ENCODE measurements at places on chromosomes 5 and 9.

DNA sequence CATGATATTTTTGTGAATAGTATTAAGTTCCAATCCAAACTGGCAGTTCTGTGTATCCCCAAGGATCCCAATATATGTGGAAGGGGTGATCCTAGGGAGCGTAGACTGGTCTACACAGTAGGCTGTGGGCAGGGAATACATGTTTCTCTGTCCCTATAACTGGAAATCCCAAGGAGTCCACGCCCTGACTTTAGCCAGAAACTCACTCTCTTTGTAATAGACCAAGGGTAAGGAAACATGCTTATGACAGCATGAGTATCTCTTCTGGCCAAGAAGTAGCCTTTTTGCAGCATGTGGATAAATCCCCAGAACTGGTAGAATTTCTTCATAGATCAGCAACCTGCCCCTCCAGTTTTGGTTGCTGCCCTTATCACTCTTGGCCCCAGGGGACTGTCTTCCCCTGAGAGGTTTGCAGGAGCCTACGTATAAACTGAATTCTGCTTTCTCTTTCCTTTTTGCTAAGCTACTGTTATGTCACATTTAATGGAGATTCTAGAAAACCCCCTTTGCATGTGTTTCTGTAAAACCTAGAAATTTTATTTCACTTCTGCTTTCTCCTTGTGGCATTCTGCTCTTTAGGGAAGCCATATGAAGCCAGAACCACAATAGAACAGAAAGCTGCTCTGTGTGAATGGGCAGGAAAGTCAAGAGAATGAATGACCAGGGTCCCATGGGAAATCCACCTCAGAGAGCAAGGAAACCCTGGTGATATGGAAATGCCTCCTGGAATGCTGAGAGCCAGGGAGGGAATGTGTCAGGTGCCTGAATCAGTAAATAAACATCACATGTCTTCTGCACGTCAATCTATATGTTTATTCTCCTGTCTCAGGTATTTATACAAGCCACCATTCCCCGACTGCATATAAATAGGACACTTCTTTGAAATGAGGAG, 3.5 kb downstream of the IFNA2 start:
- no peak for DNase-seq
- H3K4me3 ChIP-seq = peak overlapping the region; percentile 26
- no peaks in the 10 kb centered on the region for H3K36me3 ChIP-seq
- H3K27me3 ChIP-seq = no peaks in the 10 kb centered on the region

DNA sequence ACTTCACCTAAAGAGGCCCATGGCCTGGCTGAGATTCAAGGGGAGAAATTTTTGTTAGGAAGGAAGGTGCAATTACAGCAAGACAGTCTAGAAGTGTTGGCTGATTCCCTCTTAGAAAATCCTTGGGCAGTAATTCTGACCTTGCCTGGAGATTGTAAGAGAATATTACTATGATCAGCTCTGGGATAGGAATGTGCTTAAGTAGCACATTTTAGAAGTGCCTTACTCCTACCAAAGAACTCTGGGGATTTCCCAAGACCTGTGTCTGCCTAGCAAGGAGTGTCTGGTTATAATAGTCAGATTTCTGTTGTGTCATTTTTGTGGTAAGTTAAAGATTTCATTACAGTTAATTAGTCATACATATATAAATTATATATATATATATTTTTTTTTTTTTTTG, 52.3 kb downstream of the NLN start:
- peaks cover 4% of the 10 kb centered on the region for H3K4me1 ChIP-seq
- DNase-seq = no peak
- no peak overlapping the region for H3K4me3 ChIP-seq
- H3K27ac ChIP-seq = no peak overlapping the region

- H3K4me1 ChIP-seq = peaks cover 3% of the 10 kb centered on the region
- H3K36me3 ChIP-seq = no peaks in the 10 kb centered on the region
- no peak overlapping the region for H3K4me3 ChIP-seq
- H3K27ac ChIP-seq = no peak overlapping the region
- DNase-seq = no peak
Observed at GRCh38 chr5:130333089-130333488, 428.8 kb downstream of the CHSY3 start.

DNA sequence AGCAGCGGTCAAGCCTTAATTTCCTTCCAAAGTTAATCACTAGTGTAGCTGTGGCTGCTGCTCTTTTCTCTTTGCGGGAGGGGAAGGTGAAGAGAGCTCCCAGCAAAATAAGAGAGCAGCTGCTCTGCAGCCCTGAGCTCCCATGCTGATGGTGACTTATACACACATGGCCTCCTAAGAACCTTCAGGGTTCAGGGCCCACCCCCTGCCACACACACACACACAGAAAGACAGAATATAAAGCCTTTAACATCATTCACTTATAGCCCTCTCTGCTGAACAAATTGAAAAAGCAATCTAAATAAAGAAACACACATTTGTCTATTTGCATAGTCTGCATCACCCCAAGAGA, 43.6 kb downstream of the GAS1 start:
- no peaks in the 10 kb centered on the region for H3K27me3 ChIP-seq
- no peak overlapping the region for H3K4me3 ChIP-seq
- no peak overlapping the region for H3K27ac ChIP-seq
- peaks cover 6% of the 10 kb centered on the region for H3K4me1 ChIP-seq
- no peak for DNase-seq

GRCh38 chr9:112142420-112142819, 32.7 kb downstream of the SUSD1 start:
- no peaks in the 10 kb centered on the region for H3K27me3 ChIP-seq
- H3K4me3 ChIP-seq = no peak overlapping the region
- no peak overlapping the region for H3K27ac ChIP-seq
- no peak for DNase-seq

GRCh38 chr5:172426086-172426485, 28.2 kb downstream of the SH3PXD2B start:
- no peak overlapping the region for H3K4me3 ChIP-seq
- H3K27ac ChIP-seq = no peak overlapping the region
- H3K27me3 ChIP-seq = no peaks in the 10 kb centered on the region
- DNase-seq = no peak
- peaks cover 20% of the 10 kb centered on the region for H3K4me1 ChIP-seq

DNA sequence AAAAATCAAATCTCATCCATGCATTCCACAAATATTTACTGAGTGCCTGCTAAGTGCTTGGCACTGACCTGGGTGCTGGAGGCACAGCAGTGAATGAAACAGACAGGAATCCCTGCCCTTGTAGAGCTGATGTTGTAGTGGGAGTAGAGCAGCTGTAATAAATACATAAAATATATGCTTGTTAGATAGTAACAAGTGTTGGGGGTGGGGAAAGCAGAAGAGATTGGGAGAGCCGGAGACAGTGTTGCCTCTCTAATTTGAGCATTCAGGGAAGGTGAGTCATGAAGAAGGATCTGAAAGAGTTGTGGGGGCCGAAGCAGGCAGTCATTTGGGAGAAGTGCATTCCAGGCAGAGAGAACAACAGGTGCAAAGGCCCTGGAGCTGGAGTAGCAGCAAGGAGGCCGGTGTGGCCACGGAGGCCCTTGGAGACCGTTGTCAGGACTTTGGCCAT, 97.9 kb downstream of the ZNF618 start:
- peak overlapping the region; percentile 22 for H3K27ac ChIP-seq
- no peak overlapping the region for H3K4me3 ChIP-seq
- no peaks in the 10 kb centered on the region for H3K36me3 ChIP-seq

Measured in thoracic aorta (tissue), 2 donors.